ENCODE measurements at places on chromosomes 11 and 22.
A peak's percentile ranks its signal among the peaks of the same experiment; 100 is the strongest.

DNA sequence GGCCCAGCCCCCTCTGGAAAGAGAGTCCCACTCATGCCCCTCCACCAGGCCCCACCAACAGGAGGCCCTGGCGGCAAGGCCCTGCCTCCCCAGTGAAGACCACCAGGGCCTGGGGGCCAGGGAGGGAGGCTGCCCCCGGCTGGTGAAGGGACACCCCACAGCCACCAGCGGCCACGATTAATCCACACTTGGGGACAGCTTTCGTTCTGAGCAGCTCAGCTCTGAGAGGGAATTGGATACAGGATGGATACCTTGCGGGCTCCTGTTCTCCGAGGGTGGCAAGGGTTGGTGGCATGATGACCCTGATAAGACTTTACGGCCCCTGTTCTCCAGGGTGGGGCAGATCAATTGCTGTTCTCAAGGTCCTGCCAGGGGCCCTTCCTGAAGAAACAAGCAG, 6.9 kb upstream of the NLRP6 start:
- no peak for DNase-seq

DNA sequence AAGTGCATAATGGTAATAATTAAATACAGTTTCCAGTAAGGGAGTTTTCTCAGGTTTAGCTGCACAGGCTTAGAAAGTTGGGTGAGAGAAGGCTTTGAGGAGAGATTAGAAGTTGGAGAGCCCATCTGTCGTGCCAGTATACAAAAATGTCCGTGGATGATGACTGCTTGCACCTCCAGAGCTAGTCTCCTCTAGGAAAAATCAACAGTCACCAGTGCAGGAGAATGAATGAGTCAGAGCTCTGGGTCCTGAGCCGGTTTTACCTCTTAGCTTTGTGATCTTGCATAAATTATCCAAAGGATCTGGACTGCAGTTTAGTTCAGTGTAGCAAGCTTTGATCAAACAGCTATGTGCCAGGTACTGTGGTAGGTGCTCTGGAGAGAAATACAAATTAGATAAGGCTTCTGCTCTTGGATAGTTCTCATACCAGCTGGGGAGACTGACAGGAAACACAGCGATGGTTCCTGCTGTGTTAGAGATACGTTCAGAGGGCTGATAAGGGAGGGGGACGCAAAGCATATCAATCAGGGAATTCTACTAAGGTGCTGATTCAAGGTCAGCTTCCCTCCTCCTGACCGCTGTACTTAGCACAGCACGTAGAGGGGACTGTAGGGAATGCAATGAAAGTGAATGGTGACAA, 125.9 kb downstream of the TEAD1 start:
- no peak for DNase-seq

DNA sequence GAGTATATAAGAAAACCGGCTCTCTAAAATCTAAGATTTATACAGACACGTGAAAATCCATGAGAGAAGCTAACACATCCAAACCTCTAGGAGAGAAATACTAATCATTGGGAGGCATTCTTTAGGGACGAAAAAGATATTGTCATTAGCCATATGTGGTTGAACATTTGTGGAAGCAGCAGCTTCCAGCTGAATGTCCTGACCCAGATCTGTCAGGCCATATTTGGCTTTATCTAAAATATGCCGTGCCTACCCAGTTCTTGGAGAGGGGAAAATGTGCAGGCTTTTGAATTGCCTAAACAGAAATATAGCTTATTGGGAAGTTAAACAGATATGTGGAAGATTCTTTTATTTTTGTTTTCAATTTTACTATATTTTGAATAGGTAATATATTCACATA, 6.4 kb downstream of the CCDC89 start:
- no peak for DNase-seq

DNA sequence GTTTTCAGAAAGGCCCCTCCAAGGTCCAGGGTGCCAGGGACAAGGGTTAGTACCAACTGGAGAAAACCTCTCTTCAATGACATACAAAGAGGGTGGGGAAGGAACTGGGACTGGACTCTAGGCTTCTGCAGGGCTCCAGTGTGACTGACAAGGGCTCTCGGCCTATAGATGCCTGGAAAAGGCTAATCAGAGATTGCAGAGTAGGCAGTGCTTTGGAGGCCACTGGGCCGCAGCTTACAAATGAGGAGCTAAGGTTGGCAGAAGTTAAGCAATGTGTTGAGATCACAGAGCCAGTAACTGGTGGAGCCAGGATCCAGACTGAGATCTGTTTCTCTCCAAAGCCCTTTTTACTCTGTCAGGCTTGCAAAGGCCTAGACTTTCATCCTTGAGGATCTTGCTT, 7.4 kb upstream of the DGKZ start:
- DNase-seq: no peak

DNA sequence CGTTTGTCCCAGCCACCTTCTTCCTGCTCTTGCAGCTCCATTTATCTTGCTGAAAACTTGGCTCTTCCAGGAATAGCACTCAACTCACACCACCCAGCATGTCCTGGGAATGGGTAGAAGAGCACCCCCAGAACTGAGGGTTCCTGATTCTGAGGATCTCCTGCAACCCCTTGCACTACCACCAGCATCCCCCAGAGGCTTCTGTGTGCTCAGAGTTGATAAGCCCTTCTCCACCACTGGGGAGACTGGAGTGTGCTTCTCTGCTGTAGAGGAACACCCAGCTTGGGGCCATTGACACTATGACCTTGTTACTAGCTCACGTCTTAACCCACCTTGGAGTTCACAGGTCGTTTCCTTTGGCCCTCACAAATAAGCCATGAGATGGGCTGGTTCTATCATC, 121.0 kb downstream of the GRIK4 start:
- DNase-seq: no peak

DNA sequence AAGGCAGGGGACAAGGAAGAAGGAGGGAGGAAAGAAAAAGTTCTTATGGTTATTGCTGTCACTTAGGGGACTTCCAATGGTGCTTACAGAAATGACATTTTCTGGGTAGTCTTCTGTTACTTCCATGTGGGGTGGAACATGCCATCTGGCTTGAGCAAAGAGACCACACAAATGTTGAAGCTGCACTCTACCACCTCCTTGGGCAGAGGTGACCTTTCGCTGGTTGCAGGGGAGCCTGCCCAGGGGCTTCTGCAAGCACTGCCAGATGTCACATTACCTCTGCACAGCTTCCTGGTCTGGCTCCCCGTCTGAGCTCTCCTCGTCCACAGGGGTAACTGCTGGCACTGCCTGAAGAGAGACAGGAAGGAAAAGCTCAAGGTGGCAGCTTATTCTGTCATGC, 32.6 kb upstream of the APOA1 start:
- no peak for DNase-seq

DNA sequence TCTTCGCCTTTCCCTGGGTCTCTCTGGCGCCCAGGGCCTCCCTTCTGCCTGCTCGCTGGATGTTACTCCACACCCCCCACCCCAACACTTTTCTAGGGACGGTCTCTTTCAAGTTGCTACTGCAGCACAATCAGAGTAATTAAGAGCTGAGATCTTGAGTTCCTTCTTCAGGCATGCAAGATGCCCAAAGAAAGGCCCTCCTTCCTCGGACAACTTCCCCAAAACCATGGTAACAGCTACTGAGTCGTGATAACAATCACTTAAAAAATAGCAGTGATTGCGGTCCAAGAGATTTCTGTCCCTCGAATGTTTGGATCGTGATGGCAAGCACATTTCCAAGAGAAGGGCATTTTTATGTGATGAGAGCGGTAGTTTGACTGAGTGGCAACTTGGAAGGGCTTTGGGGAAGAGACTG, 638 bp upstream of the TENM4 start:
- no peak for DNase-seq

- DNase-seq: no peak
Observed at GRCh38 chr11:67098799-67099429, 20.1 kb upstream of the KDM2A start.

GRCh38 chr11:121465709-121466062, 12.9 kb upstream of the SORL1-AS1 start:
- no peak for DNase-seq

DNA sequence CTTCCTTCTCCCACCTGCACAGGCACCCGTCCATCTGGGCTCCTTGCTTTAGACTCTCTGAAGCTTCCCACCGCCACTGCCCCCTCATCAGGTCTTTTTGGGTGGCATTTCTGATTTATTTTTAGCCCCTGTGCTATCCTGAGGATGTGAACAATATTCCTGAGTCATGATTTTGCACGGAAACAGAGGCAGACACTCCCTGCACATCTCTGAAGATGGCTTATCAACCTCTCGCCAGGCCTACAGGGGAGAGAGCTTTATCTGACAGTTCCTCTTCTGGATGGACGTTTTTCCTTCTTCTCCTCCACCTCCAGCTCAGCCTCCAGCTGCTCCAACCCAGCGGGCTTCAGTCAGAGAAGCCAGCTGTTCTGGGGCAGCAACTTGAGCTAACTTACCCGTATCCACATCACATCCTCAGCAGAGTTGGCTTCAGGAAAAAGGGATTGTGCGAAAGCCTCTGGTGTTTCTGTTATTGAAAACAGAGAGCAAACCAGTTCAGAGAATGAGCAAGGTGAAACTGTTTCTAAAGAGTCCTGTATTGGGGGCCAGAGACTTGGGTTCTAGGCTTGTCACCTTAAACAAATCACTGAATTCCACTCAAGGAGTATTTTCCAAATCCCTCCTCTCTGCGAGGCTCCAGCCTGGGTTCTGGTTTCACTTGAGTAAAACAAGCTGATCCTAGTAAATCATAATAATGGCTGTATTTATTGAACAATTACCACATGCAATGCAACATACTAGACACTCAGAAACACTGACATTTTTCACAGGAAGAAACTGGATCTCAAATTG, 33.1 kb upstream of the ETS1 start:
- DNase-seq: no peak

GRCh38 chr22:29306835-29307595, 565 bp downstream of the GAS2L1 start:
- DNase-seq: no peak

- no peak for DNase-seq
Observed at GRCh38 chr11:83540728-83541127, 254.6 kb upstream of the CCDC90B start.

- DNase-seq: no peak
Observed at GRCh38 chr11:5643585-5643984, 18.8 kb downstream of the TRIM34 start.

DNA sequence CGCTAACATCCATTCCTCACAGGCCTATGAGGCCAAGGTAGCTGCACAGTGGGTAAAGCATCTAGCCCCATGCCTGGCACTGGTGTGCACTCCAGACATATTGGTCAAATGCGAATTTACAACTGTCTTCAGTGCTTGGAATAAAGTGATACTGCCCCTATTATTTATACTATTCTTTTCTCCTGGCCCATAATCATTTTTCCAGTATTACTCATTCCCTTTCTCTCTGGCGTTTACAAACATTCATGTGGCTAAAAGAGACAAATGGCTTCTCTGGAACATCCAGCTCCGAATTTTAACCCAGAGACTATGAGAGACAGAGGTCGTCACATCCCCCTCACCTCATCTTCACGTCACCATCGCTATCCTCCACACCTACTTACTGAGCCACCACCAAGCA, 87.2 kb upstream of the PITPNB start:
- no peak for DNase-seq

- DNase-seq: no peak
Observed at GRCh38 chr11:63404161-63404935, 34.8 kb downstream of the SLC22A9 start.

DNA sequence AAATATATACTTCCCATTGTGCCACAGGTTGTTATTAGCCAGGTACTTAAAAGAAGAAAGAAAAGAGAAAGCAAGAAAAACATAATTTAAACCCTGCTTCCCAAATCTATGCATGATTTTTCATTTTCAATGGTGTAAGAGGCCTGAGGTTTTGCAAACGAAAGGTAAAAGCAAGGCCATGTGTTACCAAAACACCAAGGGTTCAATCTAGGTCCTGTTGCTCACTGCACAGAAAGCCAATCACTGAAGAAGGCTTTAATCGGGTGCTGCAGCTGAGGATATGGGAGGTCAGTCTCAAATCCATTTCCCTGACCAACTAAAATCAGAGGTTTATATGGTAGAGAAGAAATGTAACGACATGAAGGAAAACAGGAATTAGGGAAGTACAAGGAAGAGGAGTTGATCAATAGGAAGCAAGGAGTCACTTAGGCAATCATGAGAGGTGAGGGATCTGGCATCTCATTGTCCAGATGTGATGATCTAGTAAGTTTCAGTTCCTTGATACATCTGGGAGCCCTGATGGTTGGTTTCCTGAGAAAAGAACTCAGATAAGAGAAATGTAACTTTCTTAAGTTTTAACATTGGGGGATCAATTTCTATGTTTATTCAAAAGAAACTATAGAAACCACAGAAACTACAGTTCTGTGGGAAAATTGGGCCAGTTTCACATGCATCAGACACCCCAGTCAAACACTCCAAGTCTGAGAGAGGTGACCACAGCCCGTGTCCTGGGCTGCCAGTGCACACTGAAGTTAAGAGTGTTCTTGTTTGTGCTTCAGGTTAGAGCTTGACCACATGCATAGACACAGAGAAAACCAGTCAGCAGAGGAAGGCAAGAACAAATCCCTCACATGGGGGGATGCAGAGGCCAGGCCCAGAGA, 18.1 kb upstream of the DKK3 start:
- no peak for DNase-seq

DNA sequence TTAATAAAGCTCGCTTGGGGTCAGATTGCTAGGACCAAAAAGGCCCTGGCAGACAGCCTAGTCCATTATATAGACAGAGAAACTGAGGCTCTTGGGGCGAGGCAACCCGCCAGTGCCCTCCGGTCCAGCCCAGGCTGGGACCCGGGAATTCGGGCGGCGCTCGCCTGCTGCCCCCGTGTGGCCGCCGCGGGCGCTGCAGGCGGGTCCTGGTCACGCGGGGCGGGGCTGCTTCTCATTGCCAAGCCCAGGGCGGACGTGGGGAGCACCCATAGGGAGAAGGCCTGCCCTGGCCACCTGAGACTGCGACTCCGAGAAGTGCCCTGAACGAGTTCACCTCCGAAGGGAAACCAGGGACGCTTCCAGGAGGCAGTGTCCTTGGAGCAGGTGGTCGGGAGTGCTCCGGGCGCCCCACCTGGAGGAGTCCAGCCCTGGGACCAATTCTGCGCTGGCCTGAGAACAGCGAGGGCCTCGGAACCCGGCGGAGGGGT, 36.0 kb upstream of the CSNK1E start:
- DNase-seq: peak; percentile 52

- DNase-seq: no peak
Observed at GRCh38 chr11:131038597-131038996, 122.3 kb upstream of the SNX19 start.

DNA sequence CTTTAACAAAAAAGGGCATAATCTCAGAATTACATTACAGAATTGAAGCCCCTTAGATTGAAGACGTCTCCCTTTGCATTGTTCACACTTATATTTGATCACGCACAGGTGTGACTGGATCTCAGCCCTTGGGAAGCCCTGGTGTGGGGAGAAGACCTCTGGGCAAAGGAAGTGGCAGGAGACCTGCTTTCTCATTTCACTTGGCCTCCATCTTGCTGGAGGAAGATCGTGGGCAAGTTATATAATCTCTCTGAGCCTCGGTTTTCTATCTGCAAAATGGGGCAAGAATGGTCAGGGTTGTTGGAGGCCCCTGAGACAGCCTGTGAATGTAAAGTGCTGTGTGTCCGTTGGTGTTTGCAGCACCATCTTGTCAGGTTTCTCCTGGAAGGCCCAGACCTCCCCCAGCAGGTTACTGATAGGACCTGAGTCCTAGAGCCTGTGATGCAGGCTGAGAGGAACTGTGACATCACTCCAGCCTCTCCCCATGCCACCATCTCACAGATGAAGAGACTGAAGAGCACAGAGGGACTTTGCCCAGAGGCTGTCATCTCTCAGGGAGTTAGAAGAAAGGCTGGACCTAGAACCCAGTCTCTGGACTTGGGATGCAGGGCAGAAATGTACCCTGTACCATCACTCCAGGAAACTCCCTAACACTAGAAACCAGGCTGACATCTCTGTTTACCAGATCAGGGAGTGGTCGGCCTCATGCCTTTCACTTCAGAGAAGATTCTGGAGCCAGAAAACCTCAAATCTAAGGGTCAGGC, 1.1 kb upstream of the APOA1 start:
- DNase-seq: no peak

- no peak for DNase-seq
Observed at GRCh38 chr11:27040302-27041115, at the start of gene BBOX1. BBOX1 (plus strand) TSS chr11:27040815; CDS start chr11:27055431, 14,616 bp downstream.

Measured in stimulated activated CD4-positive, alpha-beta T cell treated with anti-CD3 and anti-CD28 coated beads, TNF-alpha, amount 100 ng/mL, for 4 hours (primary cell).